ENCODE measurements at places on chromosomes 4 and X.
A peak's percentile ranks its signal among the peaks of the same experiment; 100 is the strongest.

DNA sequence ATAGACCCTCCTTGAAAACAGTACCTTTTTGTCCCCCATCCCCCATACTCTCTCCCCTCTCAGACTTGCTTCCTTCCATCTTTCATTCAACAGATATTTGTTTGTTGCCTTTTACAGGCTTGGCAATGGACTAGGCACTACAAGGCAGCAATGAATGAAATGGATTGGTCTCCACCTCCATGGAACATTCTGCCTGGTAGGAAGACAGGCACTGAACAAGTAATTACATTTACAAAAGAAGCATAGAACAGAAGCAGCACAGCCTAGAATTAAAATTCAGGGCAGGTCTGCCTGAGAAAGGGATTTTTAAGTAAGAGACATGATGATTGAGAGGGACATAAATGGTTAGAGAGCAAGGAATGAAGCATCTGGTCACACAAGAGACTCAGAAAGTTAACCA lies 346.1 kb downstream of the GRXCR1 start:
- no peak for DNase-seq

DNA sequence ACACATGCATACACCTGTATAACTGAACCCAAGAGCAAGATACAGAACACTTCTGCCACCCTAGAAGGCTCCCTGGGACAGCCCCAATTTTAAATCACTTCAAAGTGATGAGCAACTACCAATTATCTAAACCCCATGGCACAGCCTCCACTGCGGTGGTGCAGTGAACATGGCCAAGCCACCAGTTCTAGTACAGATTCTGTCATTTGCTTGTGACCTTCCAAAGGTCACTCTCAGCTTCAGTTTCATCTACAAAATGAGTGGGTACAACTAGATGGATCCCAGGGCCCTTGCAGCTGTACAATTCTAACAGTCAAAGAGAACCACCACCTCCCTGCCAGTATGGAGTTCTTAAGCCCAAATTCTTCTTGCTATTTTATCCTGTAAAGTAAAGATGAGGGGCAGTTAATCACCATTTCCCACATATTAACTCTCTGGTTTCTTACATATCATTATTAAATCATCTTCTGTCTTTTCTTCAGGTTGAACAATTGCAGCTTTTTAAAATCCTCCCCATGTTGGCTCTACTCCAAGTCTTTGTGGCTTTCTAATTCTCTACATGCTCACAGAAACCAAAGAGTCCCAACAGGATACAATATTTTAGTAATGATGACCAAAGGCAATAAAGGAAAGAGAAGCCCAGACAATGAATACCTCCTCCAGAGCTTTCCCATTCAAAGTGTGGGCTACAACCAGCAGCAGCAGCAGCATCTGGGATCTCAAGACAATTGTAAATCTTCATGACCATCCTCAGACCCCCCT lies 39.0 kb upstream of the GPM6B start:
- no peak for DNase-seq

DNA sequence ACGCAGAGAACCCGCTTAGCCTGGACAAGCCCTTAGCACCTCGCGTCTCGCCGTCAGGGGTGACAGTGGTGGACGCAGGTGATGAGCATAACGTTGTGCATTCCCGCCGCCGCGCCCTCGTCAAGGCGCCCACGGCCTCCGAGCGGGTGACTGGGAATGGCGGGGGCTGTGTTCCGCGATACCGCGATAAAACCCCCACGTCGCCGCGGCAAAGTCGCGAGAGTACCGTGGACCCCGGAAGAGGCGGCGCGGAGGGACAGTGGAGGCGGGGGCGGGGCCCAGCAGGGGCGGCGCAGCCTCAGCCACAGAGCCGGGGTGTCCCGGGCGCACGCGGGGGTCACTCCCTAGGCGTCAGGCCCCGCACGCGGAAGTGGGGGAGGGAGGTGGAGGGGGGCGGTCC lies 53.8 kb downstream of the ZFYVE28 start:
- peak; percentile 40 for DNase-seq

DNA sequence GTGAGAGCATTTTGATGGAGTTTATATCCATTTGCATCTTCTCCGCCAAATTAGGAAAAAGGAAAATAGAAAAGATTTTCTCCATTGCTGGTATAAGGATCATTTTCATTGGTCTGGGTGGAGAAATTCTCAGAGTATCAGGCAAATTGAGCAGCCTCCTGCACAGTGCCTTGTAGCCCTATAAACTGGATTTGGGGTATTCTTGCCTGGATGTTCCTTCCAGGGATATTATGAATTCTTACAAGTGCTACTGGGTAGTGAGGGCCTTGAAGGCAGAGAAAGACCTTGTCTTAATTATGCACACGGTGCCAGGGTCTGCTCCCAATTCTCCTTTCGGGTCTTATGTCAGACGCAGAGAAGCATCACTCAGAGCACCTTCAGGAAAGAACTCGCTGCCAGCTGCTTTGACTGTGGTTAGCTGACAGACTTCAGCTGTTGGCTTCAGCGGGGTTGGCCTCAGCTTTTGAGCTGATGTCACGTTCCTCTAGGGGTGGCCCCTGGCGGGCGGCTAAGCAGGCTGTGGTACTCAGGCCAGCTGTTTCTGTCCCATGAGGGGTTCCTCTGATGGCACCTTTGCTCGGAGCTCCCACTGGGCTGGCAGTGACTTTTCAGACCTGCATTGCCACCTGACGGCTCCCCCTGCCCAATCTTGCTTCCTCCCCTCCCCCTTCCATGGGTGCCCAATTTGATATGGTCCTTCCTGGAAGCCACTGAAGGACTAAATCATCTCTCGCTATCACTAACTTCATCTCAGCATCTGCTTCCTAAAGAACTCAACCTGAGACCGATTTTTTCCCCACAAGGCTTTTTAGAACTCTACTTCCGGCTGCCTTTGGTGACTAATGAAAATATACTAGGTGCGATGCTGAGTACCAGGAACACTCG lies 519.5 kb downstream of the BCOR start:
- no peak for DNase-seq

- no peak for DNase-seq
Measured at GRCh38 chr4:139559687-139560086, 3.7 kb upstream of the SETD7 start.

- no peak for DNase-seq
Measured at GRCh38 chr4:124386163-124386562, 326.4 kb downstream of the ANKRD50 start.

- DNase-seq = no peak
Measured at GRCh38 chr4:11328401-11328800, 100.3 kb downstream of the HS3ST1 start.

DNA sequence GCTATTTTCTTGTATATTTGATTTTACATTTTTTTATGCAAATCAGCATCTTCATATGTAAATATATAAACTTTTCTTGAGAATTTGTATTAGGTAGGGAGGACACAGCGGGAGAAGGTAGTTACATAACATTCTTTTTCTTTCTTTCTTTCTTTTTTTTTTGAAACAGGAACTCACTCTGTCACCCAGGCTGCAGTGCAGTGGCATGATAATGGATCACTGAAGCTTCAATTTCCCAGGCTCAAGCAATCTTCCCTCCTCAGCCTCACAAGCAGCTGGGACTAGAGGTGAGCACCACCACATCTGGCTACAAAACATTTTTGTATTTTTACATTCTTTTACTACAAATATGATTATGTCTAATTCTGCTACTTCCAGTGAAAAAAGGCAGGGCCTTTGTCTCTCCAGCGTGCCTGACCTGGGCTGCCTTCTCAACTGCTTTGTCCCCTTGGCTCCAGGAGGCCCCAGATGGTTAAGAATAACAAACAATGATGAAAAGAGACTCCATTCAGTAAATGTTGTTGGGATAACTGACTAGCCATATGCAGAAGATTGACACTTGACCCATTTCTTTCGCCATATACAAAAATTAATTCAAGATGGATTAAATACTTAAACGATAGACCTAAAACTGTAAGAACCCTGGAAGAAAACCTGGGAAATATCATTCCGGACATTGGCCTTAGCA lies 46.5 kb upstream of the FAT4 start:
- DNase-seq = no peak

GRCh38 chr4:113539408-113539807 lies 222.1 kb downstream of the CAMK2D start:
- no peak for DNase-seq

GRCh38 chr4:88939697-88940096 lies 117.3 kb downstream of the FAM13A start:
- DNase-seq = no peak

- DNase-seq = no peak
Measured at GRCh38 chrX:139094671-139095592, 383.4 kb upstream of the FGF13 start.

DNA sequence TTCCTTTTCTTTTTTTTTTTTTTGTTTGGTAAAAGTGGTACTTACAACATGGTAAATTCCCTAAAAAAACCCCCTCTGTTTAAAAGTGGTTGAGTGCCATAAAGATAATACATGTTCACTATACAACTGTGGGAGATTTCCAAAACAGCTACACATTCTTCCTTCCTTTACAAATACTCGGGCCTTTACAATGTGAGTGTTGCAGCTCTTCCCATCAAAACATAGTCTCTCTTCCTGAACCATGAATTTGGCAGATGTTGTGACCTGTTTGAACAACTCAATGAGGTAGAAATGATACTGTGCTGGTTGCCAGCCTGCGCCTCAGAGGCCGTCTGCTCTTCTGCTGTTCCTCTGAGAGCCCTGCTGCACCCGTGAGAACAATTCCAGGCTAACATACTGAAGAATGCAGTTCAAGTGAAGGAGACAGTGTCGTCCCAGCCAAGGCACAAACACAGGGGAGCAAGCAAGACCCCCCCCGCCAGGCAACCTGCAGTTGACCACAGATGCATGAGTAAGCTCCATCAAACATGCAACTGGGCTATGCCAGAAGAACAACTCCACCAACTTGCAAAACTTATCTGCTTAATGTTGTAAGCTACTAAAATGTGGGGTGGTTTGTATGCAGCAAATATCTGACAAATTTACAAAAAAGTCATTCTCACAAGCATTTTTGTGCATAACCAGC lies 645.0 kb downstream of the PCDH7 start:
- DNase-seq = no peak

GRCh38 chrX:38800981-38801845 lies at the start of gene MID1IP1:
Gene MID1IP1, plus strand, starts transcription at chrX:38801459. Its CDS starts 3,488 bp downstream, at chrX:38804947.
- peak; percentile 67 for DNase-seq

DNA sequence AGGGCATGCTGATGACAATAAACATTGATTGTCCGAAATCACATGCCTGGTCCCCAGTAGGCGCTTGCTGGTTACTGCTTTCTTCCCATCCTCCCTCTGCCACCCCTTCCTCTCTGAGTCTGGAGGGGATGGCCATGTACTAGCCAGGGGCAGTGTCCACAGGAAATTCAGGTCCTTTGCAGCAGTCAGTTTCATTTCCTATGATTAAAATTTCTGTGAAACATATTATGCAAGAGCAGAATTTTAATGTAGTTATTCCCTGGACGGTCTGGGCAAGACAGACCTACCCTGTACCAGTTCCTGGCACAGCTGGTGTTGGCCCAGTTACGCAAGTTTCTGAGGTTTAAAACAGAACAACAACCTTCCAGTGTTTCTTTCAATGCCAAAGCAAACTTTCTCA lies 28.2 kb upstream of the TLR2 start:
- DNase-seq = no peak

DNA sequence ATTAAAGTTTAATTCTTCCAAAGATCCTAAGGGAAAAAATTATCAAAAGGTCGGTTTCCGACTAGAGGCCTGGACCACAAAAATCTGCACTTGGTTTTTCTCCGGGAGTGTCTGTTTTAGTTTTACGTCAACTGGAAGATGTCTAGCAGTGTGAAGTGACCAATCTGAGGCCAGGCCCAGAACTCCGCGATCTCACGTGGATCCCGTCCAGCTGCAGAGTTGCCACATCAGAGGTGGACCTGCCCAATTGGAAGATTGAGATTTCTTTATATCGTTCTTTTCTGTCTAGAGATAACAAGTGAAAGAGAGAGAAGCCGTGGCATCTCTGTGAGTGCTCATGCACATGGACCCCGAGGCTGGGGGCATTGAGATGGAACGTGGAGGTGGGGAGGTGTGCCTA lies 115.8 kb downstream of the AFF1 start:
- no peak for DNase-seq

DNA sequence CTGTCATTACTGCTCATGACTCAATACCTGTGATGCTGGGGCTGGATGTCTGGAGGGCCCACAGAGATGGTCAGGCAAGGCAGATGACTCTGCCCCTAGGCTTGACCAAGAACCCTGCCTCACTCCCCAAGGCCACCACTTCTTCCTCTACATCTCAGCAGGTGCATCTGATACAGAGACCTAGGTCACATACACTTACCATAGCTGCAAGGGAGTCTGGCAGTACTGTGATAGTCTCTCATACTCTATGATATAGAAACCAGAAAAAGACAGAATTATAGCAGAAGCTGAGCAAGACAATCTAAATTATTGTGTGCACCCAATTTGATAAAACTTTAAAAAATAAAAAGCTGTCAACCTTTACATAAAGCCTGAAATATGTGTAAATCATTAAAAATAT lies 477.1 kb upstream of the GALNT7 start:
- no peak for DNase-seq

DNA sequence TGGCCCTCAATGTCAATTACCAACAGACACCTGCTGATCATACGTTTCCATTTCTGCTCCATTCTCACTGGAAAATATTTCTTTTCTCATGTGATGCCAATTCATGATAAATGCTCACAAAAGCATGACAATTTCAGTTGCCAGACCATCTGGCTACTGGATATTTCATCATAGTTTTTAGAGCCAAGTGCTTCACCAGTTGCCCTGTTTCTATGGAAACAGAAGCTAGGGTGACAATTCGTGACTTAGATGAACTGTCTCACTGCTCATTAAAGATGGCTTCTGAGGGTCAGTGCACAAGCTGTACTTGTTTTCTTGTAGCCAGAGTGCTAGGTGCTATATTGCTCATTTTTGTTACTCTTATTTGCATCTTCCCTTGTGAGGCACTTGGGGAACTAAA lies 184.9 kb downstream of the COMMD8 start:
- no peak for DNase-seq

GRCh38 chrX:21373637-21374162 lies 518 bp upstream of the CNKSR2 start:
- no peak for DNase-seq

DNA sequence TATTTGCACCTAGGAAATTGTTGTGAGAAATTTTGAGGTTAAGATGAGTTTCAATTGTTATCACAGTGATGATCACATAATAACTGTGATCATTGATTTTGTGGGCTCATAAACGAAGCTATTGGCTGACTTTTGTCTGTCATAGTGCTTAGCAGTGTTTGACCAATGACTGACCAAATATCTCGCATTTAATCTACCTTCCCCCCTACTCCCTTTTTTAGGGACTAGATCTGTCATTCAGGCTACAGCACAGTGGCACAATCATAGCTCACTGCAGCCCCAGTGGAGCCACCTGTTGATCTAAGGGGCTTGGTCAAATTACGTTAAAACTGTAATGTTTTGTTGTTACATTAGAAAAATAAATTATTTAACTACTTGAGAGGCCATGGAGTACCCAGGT lies 1.5 kb downstream of the FUNDC2 start:
- no peak for DNase-seq

- no peak for DNase-seq
Measured at GRCh38 chr4:19455196-19455595, 796.5 kb upstream of the SLIT2 start.

- no peak for DNase-seq
Measured at GRCh38 chr4:108586778-108587177, 33.6 kb upstream of the RPL34 start.

GRCh38 chr4:169758401-169758962 lies 738 bp upstream of the HPF1 start:
- DNase-seq = no peak

All from effector memory CD4-positive, alpha-beta T cell (primary cell).